ENCODE measurements at places on chromosomes 7 and 10.
A peak's percentile ranks its signal among the peaks of the same experiment; 100 is the strongest.

- DNase-seq: no peak
These were observed 68.4 kb downstream of the ABCC2 start for GRCh38 chr10:99850767-99851340.

DNA sequence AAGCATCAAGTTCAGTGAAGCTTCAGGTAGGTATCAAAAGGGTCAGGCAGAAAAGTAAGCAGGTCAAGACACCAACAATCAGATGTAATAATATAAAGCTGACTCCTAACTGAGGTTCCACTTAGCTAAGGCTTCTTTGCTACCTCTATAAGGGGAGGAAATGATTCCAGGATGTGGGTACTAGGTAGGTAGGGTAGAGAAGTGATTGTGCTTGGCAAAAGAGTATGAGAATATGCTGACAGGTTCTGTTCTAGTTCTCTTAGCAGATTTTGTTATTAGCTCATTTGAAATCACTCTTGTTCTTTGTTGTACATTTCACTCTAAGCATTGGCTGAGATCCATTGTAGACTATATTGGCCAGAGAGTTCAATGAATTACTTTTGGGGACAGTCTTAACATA, 40.7 kb upstream of the CBLL1 start:
- DNase-seq: no peak

GRCh38 chr7:135666846-135667245, 4.5 kb downstream of the STMP1 start:
- no peak for DNase-seq

DNA sequence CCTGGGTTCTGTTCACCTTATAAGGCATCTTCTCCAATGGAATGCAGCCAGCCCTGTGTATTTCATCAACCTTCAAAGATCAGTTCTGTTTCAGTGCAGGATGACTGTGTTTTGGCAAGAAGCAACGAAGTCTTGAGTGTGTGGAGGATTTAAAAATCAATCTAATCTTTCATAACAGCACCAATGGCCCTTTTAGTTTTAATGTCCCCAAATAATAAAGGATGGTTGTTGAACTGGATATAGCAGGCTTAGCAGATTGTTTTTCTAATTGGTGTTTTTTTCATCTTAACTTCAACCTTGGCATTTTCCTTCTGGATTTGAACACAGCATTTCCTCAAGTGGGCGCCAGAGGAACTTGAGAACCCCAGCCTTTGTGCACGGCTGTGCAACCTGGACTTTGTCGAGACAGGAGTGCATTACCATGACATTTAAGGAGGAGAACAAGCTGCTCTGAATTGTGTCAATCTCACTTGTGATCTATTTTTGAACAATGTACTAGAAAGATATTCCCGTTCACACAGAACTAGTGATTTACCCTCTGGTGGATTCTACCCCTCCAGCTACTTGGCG, 313.3 kb upstream of the AKR1E2 start:
- DNase-seq: peak; percentile 54

DNA sequence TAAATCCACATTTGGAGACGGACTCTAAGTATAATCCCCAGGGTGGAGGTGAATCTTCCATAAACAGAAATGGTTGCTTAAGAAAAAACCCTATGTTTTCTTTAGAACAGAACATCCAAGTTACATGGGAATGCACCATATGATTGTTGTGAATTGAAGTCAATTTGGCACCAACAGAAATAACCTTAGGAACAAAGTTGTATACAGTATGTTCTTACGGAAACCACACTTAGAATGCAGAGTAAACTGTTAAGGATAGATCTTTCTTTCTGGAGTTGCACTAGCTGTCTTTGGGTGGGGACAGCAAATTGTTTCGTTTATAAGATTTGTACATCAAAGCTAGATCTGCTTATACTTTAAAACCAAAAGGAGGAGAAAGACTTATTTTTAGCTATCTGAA, 316.4 kb downstream of the PTEN start:
- no peak for DNase-seq

Data from lower leg skin (tissue), 4 donors.